ENCODE measurements at places on chromosomes 5 and 9.

- no peak for DNase-seq
These were observed 14.5 kb upstream of the LPAR1 start for GRCh38 chr9:111052791-111053190.

GRCh38 chr9:127033061-127033460 is 89.4 kb downstream of the ANGPTL2 start:
- DNase-seq: no peak

DNA sequence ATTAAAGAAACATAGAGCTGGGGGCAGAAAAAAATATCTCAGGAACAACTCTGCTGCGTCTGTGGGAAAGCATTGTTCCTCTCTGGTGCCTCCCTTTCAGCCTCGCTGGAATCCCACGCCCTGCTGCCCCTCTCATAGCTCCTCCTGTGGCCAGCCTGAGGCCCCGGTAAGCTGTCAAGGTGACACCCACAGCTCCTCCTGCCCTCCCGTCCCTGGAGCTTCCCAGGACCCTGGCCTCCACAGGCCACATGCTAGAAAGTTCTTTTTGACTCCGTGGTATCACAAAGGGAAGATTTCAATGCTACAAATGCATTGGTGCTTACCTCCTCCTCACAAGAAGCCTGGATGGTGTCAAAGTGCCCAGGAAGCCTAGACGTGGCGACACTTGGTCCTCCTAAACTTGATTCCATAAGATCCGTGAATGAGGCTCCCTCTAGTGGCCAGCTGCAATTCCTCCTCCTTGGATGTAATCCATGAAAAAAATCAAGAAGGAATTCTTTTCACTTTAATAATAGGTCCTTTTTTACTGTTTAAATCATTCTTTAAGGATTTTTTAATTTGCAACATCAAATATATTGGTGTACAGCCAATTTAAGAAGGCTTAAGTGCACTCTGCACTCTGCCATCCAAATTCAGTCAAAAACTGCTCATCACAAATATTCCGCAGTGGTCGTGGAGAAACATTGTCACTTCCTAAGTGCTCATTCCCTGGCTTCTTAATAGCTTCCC is 104.9 kb downstream of the CFAP90 start:
- DNase-seq: peak; percentile 4

GRCh38 chr5:94972268-94972667 is 312.6 kb downstream of the MCTP1 start:
- no peak for DNase-seq

DNA sequence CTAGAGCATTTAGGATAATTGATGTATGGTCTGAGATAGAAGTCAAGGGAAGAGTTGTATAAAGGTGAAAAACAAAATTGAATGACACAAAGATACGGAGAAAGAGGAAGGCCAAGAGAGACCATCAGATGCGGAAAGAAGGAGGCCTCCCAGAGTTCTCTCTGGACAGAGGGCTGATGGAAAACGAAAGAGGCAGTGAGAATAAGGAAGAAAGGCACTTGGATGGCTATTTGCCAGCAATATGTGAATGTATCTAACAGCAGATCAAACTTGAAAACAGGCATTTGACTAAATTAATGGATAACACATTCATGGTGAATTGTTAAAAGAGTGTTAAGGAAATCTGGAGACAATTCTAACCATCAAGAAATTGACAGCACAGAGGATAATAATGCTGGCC is 2.4 kb upstream of the DOCK8 start:
- DNase-seq: no peak

DNA sequence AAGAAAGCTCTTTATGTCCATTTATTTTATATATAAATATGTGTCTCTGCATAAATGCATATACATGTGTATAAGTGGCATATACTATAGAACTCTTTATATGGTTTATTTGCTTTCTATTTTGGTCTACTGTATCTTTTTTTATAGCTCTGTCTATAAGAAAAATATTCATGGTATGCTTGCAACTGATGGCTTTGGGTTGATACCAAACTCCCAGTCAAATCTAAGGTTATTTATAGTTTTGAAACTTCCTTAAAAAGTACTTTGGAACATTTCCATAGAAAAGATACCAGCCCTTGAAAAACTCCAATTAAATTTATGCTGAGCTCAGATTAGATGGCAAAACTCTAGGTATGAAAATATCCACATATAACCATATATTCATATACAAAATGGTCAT is 120.0 kb upstream of the KLF9 start:
- DNase-seq: no peak

DNA sequence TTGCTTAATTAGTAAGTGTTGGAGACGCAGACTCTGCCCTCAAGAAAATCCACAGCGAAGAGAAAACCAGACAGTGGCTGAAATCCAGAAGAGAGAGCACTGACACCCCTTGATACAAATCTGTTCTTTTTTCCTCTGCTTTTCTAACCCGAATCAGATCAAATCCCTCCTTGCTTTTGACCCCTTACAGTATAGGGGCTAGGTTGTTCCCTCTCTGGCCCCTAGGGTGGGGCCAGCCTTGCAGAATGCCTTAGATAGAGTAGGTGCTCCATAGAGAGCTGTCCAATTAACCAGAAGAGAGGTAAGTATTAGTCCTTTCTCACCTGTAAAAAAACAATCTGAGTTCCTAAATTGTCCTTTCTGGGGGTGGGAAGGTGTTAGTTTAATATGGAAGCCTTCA is 10.1 kb downstream of the C1QTNF2 start:
- no peak for DNase-seq

GRCh38 chr9:31733166-31733565 is 651.3 kb upstream of the ACO1 start:
- no peak for DNase-seq

DNA sequence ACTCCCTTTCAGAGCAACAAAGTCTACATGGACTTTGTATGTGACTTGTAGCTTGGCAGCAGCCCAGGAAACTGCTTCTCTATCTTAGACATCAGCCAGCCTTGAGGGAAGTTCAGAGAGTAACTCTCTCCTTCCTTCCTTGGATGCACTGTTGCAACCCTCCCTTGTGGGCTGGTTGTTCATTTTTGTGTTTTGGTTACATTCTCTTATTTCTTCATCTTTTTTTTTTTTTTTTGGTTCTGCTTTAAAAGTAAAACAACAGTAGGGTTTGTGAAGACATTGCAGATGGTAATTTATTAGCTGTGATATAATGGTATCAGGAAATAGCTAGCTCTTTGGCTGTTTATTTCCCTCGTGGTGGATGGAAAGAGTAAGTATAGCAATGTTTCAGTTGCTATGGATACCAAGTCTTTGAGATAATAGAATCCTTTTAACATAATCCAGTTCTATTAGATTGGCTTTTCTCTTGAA is 97.9 kb upstream of the MAMDC2 start:
- DNase-seq: no peak

DNA sequence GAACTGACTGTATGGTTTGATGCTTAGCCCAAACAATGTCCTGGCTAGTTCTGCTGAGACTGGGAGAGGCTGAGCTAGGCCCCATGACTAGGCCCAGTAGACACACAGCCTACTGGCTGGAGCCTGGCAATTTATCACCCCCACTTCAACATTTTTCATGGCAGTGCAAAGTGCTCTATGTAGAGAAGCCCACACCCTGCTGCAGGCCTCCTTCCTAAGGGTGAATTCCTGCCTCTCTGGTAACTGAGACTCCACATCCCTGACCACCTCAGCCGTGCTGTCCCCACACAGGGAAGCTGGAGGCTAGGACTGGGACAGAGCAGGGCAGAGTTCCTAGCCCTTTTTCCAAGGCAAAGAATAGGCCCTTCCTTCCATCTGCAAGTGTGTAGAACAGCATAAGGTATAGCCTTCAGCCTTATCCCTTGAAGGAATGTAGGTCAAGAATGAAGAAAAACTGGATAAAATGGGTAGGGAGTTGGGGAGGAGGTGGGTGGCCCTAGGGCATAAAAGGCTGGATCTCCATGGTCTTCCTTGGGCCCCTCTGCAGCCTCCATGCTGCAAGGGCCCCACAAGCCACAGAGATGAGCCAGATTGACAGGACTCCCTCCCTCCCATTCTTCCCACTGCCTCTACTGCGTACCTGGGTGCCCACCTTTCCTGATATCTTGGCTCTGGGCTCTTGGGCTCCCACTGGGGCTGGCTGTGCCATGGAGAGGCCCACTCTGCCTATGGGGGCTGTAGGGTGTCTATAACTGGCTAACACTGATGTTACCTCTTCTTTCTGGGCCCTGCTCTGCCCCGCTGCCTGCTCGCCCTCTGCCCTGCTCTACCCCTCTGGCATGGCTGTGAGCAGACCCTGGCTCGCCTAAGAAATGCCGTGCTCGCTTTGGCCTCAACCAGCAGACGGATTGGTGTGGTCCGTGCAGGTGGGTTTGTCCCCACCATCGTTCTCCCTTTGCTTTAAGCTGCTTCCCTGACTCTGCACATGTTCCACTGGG is 29.8 kb downstream of the TCF7 start:
- DNase-seq: no peak

GRCh38 chr5:168020542-168021294 is 270.7 kb upstream of the WWC1 start:
- DNase-seq: no peak

DNA sequence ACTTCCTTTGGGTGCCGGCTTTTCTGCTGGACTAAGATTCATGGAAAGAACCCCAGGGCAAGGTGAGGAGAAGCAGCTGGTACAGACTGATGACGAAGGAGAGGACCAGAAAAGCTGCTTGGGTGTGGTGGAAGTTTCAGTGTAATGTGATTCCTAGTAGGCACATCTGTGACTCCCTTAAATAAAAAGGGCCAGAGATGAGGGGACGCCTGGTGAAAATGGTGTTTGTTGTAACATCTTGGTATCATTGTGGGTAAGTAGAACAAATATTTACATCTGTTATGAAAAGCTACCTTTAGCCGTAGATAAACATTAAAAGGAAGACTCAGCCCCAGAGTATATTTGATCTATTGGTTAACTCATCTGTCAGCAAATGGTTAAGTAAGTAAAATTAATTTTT is 33.8 kb downstream of the OTULINL start:
- no peak for DNase-seq

DNA sequence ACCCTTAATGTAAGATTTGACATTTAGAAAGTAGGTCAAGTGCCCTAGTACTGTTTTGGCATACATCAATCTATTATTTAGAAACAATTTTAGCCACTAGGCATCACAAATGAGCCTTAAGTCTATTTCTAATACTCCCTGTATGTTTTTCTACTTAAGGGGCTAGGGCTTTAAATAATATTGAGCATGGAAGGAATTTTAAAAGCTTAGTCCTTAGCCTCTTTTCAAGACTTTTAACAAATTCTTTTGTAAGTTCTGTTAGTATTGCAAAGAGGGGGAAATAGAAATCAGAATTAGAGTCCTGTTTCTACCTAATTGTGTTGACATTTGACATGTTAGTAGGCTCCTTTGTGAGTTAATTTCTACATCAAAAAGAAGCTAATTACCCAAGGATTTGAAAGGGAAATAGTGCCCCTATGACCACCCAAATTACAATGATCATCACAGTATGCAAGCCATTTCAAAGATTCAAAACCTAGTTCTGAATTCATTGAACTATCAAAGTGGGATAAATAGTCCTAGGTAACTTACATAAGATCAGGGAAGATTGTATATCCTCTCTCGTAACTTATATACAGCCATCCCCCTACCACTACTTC is 647.8 kb upstream of the ACO1 start:
- DNase-seq: no peak

DNA sequence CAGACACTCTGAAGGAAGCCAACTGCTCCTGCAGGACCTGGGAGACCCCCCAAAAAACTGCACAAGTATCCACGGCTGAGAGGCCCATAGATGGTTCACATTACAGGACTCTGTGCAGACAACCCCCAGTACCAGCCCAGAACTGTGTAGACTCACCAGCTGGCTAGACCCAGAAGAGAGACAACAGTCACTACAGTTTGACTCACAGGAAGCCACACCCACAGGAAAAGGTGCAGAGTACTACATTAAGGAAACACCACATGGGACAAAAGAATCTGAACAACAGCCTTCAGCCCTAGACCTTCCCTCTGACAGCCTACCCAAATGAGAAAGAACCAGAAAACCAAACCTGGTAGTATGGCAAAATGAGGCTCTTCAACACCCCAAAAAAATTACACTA is 281.2 kb upstream of the RGMB start:
- DNase-seq: no peak

DNA sequence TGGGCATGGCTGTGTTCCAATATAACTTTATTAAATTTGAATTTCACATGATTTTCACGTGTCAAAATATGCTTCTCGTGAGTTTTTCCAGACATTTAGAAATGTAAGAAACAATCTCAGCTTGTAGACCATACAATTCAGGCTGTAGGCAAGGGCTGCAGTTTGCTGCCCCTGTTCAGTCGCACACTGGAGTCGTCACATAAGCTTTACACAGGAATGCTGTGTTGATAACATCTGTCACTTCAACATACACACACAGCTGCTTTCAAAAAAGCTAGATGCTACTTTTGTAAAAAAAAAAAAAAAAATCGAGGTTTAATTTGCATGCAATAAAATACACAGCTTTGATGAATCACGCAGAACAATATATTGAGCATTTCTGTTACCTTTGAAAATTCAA is 77.9 kb downstream of the MYO10 start:
- DNase-seq: no peak

DNA sequence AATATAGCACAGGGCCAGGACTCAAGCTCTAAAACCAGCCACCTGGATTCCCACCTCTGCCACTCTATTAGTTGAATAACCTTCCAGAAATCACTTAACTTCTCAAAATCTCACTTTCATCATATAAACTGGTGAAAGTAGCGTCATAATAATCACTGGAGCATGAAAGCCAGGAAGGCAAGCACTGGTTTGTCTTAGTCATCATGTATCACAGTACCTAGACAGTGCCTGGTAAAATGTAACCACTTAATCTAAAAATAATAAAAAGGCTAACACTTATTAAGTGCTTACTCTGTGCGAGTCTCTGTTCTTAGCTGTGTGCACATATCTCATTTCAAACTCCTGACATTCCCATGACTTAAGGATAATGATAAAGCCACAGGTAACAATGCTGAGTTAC is 109.4 kb downstream of the ASTN2 start:
- DNase-seq: no peak

DNA sequence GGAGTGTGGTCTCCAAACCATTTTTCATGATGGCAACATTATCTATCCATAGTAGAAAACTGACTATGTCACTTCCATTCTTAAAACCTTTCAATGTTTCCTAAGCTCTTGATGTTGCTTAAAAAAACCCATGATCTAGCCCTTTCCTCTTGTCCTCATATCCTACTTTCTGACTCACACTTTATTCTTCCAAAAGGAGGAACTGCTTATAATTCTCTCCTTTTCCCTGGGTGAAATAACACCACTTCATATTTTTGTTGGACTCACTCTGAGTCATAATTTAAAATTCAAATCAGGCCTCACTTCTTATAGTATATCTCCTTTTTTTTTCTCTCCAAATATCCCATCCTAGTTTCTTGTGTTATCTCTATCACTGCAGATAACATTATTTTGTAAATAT is 513.9 kb downstream of the MAN2A1 start:
- DNase-seq: no peak

- DNase-seq: no peak
These were observed 79.4 kb downstream of the ERCC6L2 start for GRCh38 chr9:95954940-95955339.
